ENCODE measurements at places on chromosomes 12 and 14.
A peak's percentile ranks its signal among the peaks of the same experiment; 100 is the strongest.

DNA sequence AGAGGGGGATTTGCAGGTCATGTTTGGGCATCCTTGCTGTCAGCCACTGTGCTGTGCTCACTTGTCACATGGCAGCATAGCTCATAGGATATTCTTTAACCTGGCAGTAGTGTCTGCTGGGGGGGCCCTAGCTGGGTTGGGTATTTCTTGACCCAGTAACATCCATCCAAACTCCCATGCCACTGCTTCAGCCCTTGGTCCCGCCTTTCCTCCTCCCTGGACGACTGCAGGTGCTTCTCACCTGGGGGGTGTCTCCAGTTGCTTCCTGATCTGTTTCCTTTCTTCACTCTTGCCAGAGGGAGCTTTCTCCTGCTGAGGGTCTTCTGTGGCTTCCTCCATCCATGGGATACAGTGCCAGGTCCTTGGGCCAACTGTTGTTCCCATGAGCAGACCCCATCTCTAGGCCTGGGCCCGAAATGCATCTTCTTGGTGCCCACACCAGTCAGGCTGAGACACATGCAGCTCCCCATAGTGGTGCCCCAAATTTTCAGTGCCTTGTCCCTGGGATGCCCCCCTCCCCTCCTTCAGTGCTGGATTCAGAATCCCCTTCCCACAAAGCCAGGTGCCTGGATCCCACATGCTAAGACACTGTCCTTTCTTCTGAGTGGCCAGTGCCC lies 20.5 kb downstream of the C14orf132 start:
- no peak for DNase-seq

- peak; percentile 54 for DNase-seq
Observed at GRCh38 chr12:26195250-26195640, at the start of gene SSPN. Gene SSPN, plus strand, starts transcription at chr12:26195573. Its CDS starts 100 bp downstream, at chr12:26195673.

DNA sequence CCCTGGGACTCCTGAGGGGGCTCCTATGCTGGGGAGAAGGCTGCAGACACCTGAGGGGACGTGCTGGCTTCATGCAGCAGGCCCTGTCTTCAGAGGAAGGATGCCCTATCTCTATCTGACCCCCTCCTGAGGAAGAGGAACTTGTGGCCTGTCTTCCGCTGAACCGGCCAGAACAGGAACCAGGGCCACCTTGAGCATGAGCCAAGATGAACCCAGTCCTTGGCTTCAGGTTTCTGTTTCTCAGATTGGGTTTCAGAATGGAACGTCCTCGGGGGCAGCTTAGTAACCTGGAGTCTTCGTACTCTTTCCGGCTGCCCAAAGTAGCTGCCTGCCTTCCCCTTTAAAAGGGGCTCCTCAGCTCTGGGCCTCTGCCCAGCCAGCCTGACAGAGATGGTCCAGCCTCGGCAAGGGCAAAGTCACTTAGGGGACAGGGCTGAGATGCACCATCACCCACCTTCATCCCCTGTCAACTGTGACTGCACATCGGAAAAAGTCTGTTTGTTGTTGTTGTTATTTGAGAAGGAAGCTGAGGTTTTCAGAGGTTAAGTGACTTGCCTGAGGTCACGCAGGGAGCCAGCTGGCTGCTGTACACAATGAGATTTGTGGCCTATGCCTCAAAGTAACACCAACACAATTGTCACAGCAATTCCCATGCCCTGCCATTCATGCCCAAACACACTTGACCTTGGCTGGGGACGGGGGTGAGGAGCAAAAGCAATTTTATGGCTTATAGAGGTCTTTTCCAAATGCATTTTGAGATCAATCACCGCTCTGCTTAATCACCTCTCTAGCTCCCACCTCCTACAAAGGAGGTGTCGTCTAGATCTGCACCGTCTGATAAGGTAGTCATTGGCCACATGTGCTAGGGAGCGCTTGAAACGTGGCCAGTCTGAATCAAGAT lies 13.4 kb downstream of the ASB2 start:
- DNase-seq, result peak; percentile 67

DNA sequence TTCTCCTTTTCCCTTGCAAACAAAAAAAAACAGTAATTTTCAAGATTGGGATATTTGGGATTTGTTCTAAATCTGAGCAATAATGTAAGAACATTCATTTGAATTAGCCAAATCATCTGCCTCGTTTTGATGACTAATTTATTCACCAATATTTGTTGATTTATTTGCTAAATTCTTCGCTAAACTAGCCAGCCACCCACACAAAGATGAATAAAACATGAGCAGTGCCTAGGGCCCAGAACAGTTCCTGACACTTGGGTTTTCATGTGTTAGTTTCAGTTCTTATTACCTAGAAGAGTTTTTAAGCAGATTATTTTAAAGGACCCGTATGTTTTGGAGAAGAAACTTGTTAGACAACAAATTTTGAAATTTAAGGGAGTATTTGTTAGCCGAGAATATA lies 1.4 kb downstream of the ETNK1 start:
- peak; percentile 44 for DNase-seq

Data from M059J (cell line).